ENCODE measurements at places on chromosomes 2 and 18. TPM values are rescaled to one million over a fixed set of nuclear protein-coding genes. Genes with fewer than 3 reads are reported as not detected.

The GALNT5 gene
- 59.5 TPM for total RNA-seq

The DNAH7 gene
- total RNA-seq: 2.7 TPM

The UPP2 gene
- 0.13 TPM for total RNA-seq

The IL36B gene
- not detected for total RNA-seq

The MBOAT2 gene
- total RNA-seq: 50.7 TPM

The RUFY4 gene
- total RNA-seq: not detected

The KHK gene
- 0.65 TPM for total RNA-seq

The DHRS9 gene
- total RNA-seq: not detected

The MYOM1 gene
- total RNA-seq: 0.76 TPM

The UGT1A7 gene
- total RNA-seq: not detected

The B3GNT7 gene
- 0.78 TPM for total RNA-seq

The ANKRD44 gene
- 16.9 TPM for total RNA-seq

The TRABD2A gene
- total RNA-seq: 0.26 TPM

The M1AP gene
- total RNA-seq: 0.43 TPM

The TMEM37 gene
- 0.76 TPM for total RNA-seq

The TXNDC2 gene
- not detected for total RNA-seq

The HOXD13 gene
- 0.13 TPM for total RNA-seq

The GNAL gene
- total RNA-seq: 7.1 TPM

The CEP68 gene
- total RNA-seq: 11.5 TPM

The BBS5 gene
- total RNA-seq: 9.0 TPM

The KCNIP3 gene
- total RNA-seq: 3.5 TPM

The WDR33 gene
- 37.6 TPM for total RNA-seq

The TBC1D8 gene
- 13.6 TPM for total RNA-seq

The MGAT5 gene
- 23.9 TPM for total RNA-seq

The TUBA3D gene
- not detected for total RNA-seq

The FZD7 gene
- total RNA-seq: 11.6 TPM

The SP140 gene
- total RNA-seq: 0.26 TPM

The TFCP2L1 gene
- under 0.01 TPM for total RNA-seq

The C1QL2 gene
- total RNA-seq: not detected

The CD226 gene
- total RNA-seq: 0.32 TPM

The GLB1L gene
- total RNA-seq: 16.5 TPM

The GAREM1 gene
- 3.0 TPM for total RNA-seq

The SNX17 gene
- 145 TPM for total RNA-seq

The TBR1 gene
- under 0.01 TPM for total RNA-seq

The HOXD11 gene
- total RNA-seq: 0.13 TPM

The RAX gene
- not detected for total RNA-seq

The GIGYF2 gene
- 70.0 TPM for total RNA-seq

The INPP4A gene
- total RNA-seq: 24.0 TPM

All from articular chondrocyte of knee joint (primary cell).